ENCODE measurements at places on chromosomes 11 and 22.

DNA sequence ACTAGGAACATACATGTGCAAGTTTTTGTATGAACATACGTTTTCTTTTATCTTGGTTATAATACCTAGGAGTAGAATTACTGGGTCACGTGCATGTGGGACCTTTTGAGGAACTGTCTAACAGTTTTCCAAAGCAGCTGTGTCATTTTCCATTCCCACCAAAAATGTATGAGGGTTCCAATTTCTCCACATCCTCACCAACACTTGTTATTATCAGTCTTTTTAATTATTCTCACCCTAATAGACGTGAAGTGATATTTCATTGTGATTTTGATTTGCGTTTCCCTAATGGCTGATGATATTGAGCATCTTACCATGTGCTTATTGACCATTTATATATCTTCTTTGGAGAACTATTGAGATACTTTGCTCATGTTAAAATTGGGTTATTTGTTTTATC, 162.1 kb downstream of the CHST1 start:
- DNase-seq: no peak

- DNase-seq: no peak
These were observed 99.8 kb downstream of the MORC2 start for GRCh38 chr22:30868663-30869385.

GRCh38 chr22:19149047-19149883, 827 bp downstream of the GSC2 start:
- DNase-seq: no peak

DNA sequence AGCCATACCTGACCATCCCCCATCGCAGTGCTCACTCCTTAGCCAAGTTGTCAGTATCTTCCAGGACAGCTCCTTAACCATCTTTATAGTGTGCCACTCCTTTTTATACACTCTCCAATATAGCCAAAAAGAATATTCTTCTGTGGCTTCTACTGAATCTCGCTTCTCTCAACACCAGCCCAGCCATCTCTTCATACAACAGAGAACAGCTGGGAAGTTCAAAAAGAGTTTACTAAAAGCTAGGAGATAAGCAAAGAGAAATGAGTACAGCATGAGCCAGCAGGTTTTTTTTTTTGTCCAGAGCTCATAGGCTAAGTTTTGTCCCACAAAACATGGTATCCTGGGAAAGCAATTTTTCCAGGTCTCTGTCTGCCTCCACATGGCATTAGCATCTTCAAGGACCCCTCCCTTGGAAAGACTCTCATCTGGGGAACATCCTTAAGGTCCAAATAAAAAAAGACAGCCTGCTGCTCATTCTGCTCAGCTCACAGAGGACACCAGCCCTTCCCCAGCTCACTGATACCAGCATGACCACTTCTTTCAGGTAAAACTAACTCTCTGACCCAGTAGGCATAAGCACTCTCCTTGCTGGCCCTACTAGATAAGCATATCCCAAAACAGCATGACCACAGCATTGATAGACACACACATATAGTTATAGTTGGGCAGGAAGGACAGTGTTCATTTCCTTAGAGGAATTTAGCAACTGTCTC, 48.8 kb upstream of the YWHAH start:
- DNase-seq: no peak

- no peak for DNase-seq
These were observed 61.1 kb downstream of the LINC01488 start for GRCh38 chr11:69542314-69543168.

GRCh38 chr11:134382257-134382656, 29.8 kb downstream of the B3GAT1 start:
- DNase-seq: no peak

Data from activated CD4-positive, alpha-beta T cell treated with anti-CD3 and anti-CD28 coated beads, Interleukin-2, amount 50 U/mL, for 4 hours (primary cell).